ENCODE measurements at places on chromosomes 7 and 10.

- no peak for DNase-seq
Observed at GRCh38 chr7:25918731-25919130, 233.3 kb upstream of the NFE2L3 start.

DNA sequence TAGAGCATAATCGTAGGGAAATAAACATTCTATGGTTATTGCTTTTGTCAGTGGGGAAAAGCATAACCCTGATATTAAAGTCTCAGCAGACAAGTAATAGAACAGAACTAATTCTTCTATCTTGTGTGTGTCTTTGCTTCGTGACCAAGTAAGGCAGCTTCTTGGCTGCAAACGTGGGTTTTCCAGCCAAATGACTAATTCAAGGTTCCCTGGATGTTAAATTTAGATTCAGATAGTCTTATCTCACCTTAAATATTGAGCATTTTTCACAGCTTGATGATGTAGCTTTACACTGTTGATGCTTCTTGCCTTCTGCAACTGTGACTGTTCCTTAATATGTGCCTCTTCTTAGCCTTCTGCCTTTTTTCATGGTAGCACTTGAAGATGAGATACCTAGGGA is 113.0 kb downstream of the EXOC4 start:
- DNase-seq, result no peak

- peak; percentile 25 for DNase-seq
Observed at GRCh38 chr10:116765648-116766081, 23.3 kb upstream of the HSPA12A start.

- no peak for DNase-seq
Observed at GRCh38 chr7:91852263-91852741, 28.2 kb downstream of the MTERF1 start.

- no peak for DNase-seq
Observed at GRCh38 chr7:98879979-98880315, 1.6 kb downstream of the TRRAP start.

DNA sequence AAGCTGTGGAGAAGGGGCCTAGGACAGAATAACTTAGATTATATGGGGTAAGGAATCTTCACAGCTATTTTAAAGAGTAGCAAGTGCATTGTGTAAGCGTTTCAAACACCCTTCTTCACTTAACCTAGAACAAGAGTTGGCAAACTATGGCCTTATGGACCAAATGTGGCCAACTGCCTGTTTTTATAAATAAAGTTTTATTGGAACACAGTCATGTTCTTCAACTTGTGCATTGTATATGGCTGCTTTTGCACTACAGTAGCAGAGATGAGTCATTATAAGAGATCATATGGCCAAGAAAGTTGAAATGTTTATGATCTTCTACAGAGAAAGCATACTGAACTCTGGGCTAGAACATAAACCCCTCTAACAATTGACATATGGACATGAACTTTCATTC is 187.8 kb downstream of the ETV1 start:
- DNase-seq, result no peak

DNA sequence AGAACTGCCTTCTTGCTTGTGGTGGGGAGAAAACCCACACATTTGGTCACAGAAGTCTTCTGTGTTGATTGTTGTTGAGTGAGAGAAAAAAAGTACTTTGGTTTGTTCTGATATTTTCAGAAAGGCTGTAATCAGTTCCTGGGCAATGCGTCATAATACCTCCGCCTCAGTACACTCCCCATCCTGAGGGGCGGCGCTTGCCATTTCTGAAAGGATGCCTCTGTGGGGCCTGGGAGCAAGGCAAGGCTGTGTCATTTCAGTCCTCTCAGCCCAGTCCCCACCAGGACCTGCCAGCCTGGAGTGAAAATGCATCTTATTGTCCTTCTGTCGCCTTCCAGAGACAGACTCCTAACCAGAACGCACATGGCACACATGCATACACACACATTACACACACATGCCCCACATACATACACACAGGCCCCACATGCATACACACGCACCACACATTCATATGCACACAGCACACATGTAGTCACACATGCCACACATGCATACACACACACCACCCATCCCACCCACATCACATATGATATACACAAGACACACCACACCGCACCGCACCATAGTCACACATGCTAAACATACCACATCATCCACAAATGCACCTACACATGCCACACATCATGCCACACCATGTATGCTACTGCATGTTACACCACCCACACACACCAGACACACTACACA is 90.0 kb downstream of the CXCL12 start:
- DNase-seq, result no peak

GRCh38 chr10:96960872-96961271 is 128.8 kb downstream of the LCOR start:
- no peak for DNase-seq

- DNase-seq, result no peak
Observed at GRCh38 chr7:85074016-85074415, 112.8 kb downstream of the SEMA3D start.

GRCh38 chr10:113859261-113859660 is 4.8 kb downstream of the NHLRC2 start:
- DNase-seq, result no peak

- DNase-seq, result no peak
Observed at GRCh38 chr10:32882076-32882475, 76.0 kb downstream of the ITGB1 start.

DNA sequence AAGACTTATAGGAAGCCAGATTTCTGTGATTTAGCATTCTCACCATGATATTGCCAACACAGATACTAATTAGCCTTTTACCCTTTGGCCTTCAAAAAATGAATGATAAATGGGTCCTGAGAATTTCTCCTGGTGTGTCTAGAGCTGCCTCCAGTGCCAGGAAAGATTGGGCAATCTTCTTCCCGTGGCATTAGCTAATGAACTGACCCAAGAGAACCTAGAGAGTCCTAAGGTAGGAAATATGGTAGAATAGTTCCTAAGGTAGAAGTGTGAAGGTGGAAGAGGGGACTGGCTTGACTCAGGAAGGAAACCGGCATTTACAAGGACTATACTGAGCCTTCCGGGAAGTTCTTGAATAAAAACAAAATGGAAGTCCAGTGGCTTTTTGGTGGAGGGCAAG is 133.1 kb downstream of the GFRA1 start:
- DNase-seq, result no peak

GRCh38 chr10:36087006-36088005 is 445.2 kb upstream of the FZD8 start:
- DNase-seq, result no peak

DNA sequence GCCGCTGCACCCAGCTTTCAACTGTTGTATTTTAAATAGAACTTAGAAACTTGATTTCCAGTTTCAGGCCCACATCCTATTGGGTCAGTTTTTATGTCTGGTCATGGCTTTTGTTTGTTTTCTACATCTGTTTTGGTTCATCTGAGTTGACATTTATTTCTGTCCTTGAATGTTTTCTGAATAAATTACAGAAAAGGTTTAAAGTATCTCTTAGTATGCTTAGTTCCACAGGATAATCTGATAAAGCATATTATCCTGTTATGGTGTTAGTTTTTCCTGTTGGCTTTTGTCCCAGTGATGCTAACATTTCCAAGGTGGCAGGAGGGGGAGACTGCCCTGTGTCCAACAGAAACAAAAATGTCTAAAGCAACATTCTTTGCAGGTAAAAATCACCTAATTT is 733.2 kb downstream of the INHBA start:
- DNase-seq, result no peak

- no peak for DNase-seq
Observed at GRCh38 chr7:144256112-144256511, 8.5 kb downstream of the OR2A7 start.

DNA sequence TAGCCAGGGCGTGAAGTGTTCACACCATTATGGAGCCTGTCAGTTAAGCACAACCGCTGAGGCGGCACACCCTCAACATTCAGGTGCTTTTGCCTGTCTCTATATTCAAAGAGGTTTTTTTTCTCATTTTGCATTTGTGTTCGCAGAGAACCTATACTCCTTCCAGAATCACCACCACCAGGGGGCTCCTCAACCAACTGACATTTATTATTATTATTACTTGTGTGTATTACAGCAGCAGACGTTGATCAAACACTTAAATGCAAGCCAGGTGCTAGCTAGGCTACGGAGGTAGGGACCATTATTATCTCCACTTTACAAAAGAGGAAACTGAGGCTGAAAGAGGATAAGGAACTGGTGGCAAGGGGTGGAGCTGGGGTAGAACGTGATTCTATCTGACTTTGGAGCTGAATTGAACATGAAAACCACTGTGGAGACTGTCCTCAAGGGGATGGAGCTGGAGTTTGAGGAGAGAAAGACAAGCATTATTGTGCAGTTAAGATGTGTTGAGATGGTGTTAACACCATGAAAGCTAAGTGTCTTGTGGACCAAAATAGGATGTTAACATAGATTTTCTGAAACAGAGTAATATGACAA is 133.8 kb upstream of the PLXNA4 start:
- no peak for DNase-seq

DNA sequence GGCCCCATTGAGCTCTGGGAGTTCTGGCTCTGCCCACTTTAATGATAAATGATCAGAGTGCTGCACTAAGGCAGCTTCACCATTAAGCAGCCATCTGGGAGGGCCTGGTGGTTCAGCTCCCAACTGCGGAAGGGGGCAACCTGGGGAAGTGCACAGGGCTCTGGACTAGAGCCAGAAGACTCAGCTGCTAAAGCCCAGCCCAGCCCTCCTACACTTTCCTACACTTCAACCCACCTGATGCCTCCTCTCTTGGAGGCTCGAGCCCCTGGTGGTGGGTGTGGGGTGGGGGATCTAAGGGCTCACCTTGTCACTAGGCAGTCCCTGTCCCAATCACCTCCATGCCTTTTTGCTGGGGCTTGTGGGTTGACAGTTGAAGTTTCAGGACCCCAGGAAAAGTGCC is 60.6 kb upstream of the ANTXRL start:
- no peak for DNase-seq

GRCh38 chr10:112768121-112768520 is 181.9 kb upstream of the TCF7L2 start:
- no peak for DNase-seq

GRCh38 chr7:19698331-19698730 is 10.5 kb downstream of the POLR1F start:
- DNase-seq, result no peak

DNA sequence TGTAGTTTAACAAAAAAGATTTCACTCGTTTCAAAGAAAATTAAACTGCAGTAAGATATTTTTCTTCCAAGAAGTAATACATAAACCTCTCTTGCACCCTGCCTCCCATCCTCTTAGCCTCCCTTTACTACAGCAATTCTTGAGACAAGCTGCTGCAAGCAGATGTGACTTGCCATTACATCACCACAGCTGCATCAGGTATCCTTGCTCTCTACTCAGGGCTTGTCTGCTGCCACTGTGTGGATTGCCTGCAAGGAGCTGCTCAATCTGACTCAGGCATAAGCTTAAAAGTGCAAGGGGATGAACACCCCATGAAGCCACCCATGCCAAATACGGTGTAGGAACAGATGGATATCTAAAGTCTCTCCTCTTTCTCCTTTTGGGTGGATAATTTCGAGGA is 609.9 kb downstream of the DNAJB9 start:
- no peak for DNase-seq

- no peak for DNase-seq
Observed at GRCh38 chr7:32761451-32762205, 129.9 kb downstream of the KBTBD2 start.

GRCh38 chr7:151679071-151679708 is 159.5 kb upstream of the RHEB start:
- DNase-seq, result no peak

DNA sequence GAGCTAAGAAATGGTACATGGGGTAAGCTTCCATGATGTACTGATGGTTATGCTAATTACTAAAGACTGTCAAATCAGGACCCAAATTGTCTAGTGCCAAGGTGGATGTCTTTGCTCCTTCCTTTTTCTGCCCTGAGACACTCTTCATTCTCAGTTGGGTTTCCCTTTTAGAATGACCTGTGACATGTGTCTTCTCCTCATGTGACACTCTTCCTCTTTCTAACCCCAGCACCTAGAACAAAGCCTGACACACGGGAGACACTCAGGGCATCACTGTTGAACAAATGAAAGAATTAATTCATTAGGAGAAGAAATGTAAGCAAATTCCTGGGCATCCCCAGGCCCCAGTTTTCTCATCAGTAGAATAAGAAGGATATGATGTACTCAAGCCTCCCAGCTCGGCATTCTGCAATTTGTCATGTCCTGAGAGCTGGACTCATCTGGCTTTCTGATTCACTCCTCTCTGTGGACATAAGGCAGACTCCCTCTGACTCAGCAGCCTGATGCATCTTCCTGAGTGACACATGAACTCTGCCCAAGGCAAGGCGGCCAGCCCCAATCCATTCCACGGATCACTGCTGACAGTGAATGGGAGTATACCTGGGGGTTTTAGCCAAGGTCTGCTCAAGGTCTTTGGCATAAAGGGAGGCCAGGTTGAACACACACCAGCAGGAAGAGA is 473.8 kb downstream of the KCNMA1 start:
- no peak for DNase-seq

DNA sequence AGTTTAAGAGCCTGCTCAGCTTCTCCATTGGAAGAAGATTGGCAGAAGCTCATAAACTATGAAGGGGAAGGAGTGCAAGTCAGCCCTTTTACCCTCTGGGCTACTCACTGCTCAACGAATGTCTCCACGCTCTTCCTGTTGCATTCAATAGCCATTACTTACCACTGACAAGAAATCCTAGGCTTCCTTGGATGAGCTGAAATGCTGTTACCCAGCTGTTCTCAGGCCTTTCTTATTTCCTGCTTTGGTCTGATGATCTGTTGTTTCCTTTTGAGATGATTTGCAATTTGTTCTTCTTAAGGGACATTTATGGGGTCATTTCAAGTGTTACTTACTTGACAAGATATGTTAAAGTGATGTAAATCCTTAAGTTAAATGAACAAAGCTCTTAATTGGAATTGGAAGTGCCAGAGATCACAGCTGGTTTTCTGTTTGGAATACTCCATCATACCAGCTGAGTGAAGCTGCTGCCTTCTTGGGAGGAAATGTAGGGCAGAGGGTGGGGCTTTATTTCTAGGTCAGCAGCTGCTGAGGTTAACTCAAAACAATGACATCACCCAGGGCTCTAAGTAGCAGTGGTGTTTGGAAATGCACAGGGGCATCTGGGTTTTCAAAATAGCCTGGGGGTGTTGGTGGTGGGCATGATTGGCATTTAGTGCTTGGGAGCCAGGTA is 170.0 kb downstream of the PRKCQ start:
- DNase-seq, result no peak

DNA sequence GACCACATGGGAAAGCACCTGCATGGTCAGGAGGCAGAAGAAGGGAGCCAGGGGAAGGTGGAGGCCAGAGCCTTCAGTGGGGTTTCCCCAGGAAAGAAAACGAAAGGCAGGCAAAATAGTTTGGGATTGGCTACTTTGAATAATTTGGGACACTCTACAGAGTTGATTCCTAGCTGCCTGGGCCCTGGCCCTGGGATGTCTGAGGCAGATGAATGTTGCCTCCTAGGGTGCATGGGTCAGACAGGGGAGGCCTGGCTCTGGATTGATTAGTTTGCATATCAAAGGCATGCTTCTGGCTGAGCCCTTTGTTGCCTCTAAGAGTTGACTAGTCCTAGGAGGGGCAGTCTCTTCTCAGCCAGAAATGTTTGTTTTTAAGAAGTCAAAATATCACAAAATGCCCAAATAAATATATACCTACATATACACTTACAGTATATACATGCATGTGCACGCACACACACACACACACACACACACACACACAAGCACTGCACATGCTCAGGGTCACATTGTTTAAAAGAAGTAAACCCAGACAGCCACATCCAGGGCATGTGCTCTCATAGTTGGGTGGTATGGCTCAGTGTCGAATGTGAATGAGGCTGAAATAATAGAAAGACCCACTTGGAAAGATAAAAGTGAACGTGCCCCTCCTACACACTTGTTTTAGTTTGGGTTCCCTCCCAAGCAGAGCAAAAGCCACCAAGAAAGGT is 184.2 kb downstream of the GPAM start:
- no peak for DNase-seq
